Smooth muscle cell of the umbilical artery (primary cell): ENCODE measurements at places on chromosomes 3 and 15. TPM values are rescaled to one million over a fixed set of nuclear protein-coding genes. Genes with fewer than 3 reads are reported as not detected.

The MUC4 gene
- not detected in 2 replicates for total RNA-seq

The RBMS3 gene
- 46.0 and 75.6 TPM in 2 replicates for total RNA-seq

The LIPC gene
- 3.6 TPM in 1 of 2 replicates, not detected in the other for total RNA-seq

The LDHAL6B gene
- total RNA-seq = not detected in 2 replicates

The ACAD11 gene
- total RNA-seq = 48.4 TPM in 2 replicates

The ULK4 gene
- total RNA-seq = 17.2 and 22.7 TPM in 2 replicates

The OXTR gene
- 3.9 and 31.7 TPM in 2 replicates for total RNA-seq

The KLHL40 gene
- not detected in 2 replicates for total RNA-seq

The CAV3 gene
- not detected in 2 replicates for total RNA-seq

The LRRC49 gene
- 19.0 and 28.2 TPM in 2 replicates for total RNA-seq

The PAK6 gene
- 0.28 TPM in 1 of 2 replicates, not detected in the other for total RNA-seq

The SCAANT1 gene
- not detected in 2 replicates for total RNA-seq

The CCDC80 gene
- total RNA-seq = 325 and 1,122 TPM in 2 replicates

The PEX5L gene
- under 0.01 and 0.51 TPM in 2 replicates for total RNA-seq

The TM6SF1 gene
- 2.5 and 5.0 TPM in 2 replicates for total RNA-seq

The SCN11A gene
- not detected in 2 replicates for total RNA-seq

The CLDN18 gene
- not detected in 2 replicates for total RNA-seq

The ADAMTS7 gene
- 7.7 and 12.6 TPM in 2 replicates for total RNA-seq

The IL17RD gene
- 3.0 and 13.6 TPM in 2 replicates for total RNA-seq

The MYO5C gene
- total RNA-seq = under 0.01 and 0.23 TPM in 2 replicates

The EXD1 gene
- total RNA-seq = under 0.01 TPM in 1 of 2 replicates, not detected in the other

The IQSEC1 gene
- total RNA-seq = 19.0 and 33.5 TPM in 2 replicates

The DGKG gene
- total RNA-seq = 3.9 and 6.7 TPM in 2 replicates

The TMEM45A gene
- 53.7 and 107 TPM in 2 replicates for total RNA-seq

The AGBL1 gene
- not detected in 2 replicates for total RNA-seq

The PRR20G gene
- not detected in 2 replicates for total RNA-seq

The GATM gene
- 0.28 and 0.30 TPM in 2 replicates for total RNA-seq

The ST8SIA2 gene
- not detected in 2 replicates for total RNA-seq

The USP50 gene
- not detected in 2 replicates for total RNA-seq

The SNTN gene
- not detected in 2 replicates for total RNA-seq

The PLSCR2 gene
- total RNA-seq = not detected in 2 replicates

The ZCWPW2 gene
- total RNA-seq = 0.74 and 1.2 TPM in 2 replicates

The A4GNT gene
- not detected in 2 replicates for total RNA-seq

The ITGA11 gene
- total RNA-seq = 52.5 and 166 TPM in 2 replicates

The RTP1 gene
- total RNA-seq = not detected in 2 replicates

The DUOX1 gene
- total RNA-seq = not detected in 2 replicates

The CFAP92 gene
- under 0.01 and 0.05 TPM in 2 replicates for total RNA-seq
